ENCODE measurements at places on chromosomes 2 and 18.

DNA sequence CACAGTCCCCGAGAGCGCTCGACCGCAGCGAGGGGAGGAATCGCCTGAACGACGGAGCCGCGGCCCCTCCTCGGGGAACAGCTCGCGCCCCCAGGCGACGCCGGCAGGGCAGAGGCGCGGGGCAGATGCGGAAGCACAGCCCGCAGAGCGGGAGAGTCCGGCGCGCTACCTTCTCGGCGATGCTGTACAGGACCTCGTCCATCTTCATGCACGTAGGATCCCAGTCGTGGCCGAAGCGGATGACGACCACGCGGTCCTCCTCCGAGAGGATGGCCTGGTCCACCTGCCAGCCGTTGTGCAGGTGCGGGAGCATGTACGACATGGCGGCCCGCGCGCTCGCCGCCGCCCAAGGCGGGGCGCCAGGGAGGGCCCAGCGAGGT lies 302 bp downstream of the TXNL4A start:
- DNase-seq, result peak; percentile 62

- no peak for DNase-seq
Observed at GRCh38 chr2:199457147-199458008, at the start of gene SATB2. Gene SATB2 (minus strand): TSS chr2:199457939. CDS start chr2:199456037, 1,902 bp downstream.

DNA sequence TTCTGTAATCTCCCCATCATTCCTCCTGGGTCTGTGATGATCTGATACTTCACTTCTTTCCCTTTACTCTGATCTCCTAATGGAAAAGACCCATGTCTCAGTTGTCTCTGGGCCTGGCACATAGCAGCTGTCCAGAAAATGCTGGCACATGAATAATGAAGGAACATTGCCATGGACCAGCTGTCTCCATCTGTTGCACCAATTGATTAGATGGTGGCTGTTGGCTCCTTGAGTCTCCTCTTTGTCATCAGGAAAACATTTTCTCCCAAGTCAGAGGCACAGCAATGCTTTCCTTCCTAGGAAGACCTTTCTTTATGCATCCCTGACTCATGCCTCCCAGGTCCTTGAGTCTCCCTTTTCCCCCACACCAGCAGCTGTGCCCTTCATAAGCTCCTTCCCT lies 286.2 kb upstream of the CXCR4 start:
- no peak for DNase-seq

DNA sequence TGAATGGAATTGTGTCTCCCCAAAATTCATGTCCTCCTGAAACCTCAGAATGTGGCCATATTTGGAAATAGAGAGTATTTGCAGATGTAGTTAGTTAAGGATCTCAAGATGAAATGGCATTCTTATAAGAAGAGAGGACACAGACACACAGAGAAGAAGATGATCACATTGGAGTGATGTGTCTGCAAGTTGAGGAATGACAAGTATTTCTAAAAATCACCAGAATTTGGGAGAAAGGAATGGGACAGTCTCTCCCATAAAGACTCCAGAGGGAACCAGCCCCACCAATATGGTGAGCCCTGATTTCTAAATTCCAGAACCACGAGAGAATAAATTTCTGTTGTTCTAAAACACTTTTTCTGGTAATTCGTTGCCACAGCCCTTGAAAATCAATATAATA lies 166.3 kb downstream of the C1D start:
- DNase-seq, result no peak

DNA sequence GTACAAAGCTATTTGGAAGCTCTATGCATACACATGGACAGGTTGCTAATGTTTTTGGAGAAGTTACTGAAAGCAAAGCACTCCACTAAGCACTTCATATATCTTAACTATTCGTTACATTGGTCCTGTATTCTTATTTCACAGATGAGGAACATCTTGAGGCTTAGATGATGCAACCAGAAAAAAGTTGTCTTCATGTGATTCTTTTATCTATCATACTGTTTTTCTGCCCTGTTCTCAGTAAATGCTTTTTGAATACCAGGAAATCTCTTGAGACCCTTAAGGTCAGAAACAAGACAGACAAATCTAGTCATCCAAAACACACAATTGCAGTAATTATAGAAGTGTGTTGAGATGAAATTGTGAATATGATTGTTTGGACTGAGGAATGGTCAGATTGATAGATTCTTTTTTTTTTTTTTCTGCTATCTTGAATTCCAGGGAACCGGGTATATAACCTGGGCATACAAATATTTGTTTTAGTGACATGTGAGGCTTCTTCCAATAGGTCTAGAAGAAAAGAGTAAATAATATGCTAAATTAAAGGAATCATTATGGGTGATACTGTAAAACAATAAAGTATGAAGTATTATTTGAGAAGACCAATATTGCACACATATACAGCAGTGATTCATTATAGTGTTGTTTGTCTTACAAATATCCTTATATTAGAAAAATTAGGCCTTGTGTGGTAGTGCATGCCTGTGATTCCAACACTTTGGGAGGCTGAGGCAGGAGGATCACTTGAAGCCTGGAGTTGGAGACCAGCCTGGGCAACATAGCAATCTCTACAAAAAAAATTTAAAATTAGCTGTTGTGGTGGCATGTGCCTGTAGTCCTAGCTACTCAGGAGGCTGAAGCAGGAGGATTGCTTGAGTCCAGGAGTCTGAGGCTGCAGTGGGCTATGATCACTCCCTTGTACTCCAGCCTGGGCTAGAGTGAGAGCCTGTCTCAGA lies 33.7 kb downstream of the EHBP1 start:
- no peak for DNase-seq

GRCh38 chr2:169225906-169226305 lies 136.4 kb downstream of the LRP2 start:
- DNase-seq, result no peak

- no peak for DNase-seq
Observed at GRCh38 chr2:239895669-239896068, 129.5 kb downstream of the NDUFA10 start.

GRCh38 chr2:101339266-101339880 lies 30.9 kb upstream of the RNF149 start:
- DNase-seq, result no peak

- DNase-seq, result no peak
Observed at GRCh38 chr2:43524177-43524965, 71.5 kb downstream of the THADA start.

- DNase-seq, result no peak
Observed at GRCh38 chr18:61360404-61361383, 27.5 kb downstream of the CDH20 start.

DNA sequence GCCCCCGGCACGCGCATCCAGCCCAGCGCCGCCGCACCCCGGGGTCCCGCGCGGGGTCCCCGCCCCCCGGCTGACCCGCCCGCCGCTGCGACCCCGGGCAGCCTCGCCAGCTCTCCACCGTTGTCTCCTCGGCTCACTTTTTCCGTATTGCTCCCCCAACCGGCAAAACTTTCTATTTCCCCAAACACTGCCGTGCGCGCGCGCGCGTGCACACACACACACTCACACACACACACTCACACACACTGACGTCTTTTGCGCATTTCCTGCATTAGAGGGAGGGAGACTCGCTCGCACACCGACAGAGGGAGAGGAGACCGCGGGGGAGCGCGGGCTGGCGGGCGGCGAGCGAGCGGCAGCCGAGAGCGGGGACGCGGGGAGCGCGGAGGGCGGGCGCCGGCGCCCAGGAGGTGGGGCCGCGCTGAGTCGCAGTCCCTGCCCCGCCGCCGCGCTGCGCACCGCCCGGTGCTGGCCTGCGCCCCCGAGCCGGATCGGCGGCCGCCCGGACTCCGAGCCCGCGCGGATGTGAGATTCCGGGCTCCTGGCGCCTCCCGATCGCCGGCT lies 542 bp upstream of the PRKCE start:
- DNase-seq, result peak; percentile 93

DNA sequence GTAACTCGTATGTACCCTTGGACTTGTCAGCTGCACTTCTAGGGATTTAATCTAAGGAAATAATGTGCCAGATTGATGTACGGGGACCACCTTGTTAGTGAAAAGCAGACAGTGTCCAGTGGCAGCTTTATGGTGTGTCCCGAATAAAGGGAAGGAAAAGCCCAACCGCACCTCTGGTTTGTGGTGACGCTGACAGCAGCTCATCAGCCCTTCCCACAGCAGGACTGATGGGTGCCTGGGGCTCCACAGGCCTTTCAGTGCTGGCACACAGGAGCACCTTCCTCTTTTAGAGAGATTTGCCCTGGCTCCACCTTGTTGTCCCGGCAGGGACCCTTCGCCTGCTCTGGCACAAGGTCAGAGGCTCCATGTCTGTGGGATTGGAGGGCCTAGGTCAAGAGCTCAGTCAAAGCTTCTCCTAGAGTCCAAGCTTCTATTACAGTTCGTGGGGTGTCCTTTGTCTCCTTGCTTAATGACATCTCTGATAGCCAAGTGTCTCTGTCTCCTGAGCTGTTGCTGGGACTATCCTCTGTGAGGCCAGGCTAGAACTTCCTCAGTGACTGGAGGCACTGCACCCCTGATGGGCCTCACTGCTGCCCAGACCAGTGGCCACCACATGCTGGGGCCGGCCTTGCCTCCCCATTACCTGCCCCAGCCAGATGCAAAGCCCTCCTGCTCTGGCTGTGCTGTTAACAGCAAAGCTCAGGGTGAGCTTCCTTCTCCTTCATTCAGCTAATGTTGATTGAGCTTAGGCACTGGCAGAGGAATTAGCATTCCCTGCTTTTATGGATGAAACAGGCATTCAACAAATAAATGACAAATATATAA lies 33.0 kb upstream of the SCLY start:
- DNase-seq, result no peak

- DNase-seq, result peak; percentile 61
Observed at GRCh38 chr2:130332271-130333073, 10.2 kb upstream of the IMP4 start.

Data from midbrain (tissue), 1 donor.